Activated T-helper 17 cell treated with anti-CD3 and anti-CD28 coated beads, Interleukin-2, amount 50 U/mL, for 72 hours (primary cell): ENCODE measurements at places on chromosomes 5 and 9.

DNA sequence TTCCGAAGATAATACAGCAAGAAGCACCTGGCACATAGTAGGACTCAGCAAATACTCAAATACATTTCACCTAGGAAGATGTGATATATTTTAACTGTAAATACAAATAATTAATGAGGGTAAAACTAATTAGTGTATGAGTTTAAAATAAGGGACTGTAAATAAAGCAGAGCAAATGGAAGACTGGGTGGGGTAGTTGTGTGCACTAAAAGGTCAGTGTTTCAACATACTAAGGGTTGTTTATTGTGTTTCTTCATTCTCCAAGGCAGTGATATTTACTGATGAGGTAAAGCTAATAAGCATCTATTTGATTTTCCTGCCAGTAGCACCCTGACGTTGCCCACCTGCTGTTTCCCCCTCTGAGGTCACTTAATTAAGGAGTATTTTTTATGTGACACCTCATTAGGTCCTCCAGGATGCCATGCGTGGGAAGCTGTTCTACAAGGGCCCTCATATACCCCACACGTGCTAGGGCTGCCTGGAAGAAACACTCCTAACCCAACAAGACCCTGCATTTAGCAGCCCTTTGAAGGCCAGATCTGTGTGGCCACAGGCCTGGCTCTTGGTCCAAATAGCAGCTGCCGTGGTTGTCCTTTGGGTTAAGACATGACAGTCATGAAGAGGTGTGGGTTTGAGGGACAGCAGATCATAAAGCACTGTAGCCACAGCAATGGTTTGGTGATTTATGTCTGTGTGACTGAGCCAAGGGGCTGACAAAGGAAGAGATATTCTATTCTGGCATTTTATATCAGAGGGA is 97.5 kb upstream of the RPS23 start:
- ATAC-seq, result no peak

DNA sequence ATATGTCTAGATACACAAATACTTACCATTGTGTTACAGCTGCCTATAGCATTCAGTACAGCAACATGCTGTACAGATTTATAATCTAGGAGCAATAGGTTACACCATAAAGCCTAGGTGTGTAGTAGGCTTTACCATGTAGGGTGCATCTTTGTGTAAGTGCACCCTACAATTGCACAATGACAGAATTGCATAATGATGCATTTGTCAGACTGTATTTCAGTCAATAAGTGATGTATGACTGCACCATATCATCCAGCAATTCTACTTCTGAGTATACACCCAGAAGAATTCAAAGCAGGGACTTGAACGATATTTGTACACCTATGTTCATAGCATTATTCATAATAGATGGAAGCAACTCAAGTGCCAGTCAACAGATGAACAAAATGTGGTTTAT is 100.4 kb upstream of the SLC44A1 start:
- no peak for ATAC-seq

DNA sequence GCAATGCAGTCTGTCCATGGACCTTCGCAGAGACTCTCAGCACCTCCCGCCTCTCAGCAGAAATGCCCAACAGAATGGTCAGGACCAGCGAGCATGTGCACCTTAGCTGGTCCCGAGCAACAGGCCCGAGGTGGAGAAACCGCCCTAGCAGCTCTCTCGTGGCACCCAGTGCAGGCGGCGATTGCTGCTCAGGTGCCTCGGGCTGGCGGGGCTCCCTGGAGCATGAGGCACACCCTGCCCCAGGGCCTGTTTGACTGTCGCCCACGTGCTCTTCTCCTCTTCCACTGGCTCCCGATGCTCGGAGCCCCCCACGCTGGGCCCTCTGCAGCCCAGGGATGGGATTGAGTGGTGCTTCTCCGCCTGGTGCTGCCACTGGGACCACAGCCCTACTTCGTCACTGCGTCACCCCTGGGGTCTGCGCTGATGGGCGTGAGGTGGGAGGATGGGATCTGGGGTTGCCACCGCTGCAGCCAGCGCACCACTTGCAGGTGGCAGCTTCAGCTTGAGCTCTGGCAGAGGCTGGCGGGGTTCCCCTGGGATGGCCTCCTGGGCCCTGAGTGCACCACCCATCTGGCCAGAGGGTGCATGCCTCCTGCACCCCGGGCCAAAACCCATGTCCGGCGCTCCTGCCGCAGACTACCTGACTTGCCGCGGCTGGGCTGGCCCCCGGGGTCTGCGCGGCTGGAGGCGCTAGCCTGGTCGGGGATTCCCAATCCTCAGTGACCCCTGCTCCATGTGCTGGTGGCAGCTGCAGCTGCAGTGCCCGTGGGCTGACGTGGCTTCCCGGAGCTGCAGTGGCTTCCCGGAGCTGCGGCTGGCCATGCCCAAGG is 244.2 kb downstream of the FOXD4L6 start:
- ATAC-seq, result no peak

GRCh38 chr5:145775893-145776444 is 59.2 kb downstream of the PRELID2 start:
- ATAC-seq, result no peak

- ATAC-seq, result no peak
Observed at GRCh38 chr9:82513242-82513751, 524.7 kb downstream of the SPATA31D1 start.

DNA sequence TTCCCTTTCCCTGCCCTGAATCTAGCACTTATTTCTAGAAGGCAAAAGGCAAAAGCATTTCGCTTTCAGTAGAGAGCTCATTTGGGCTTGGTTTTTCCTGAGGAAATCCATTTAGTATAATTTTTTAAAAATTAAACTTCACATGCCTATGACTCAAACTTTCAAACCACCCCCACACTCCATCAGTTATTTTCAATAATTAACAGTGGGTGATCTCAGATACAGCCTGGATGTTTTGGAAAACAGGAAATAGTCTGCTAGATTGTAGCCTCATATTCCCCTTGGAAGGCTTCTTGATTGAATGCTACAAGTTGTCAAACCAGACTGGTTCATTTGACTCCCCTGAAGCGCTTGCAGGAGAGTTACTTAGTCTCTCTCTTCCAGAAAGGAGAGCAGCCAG is 40.6 kb downstream of the SEMA5A start:
- no peak for ATAC-seq

DNA sequence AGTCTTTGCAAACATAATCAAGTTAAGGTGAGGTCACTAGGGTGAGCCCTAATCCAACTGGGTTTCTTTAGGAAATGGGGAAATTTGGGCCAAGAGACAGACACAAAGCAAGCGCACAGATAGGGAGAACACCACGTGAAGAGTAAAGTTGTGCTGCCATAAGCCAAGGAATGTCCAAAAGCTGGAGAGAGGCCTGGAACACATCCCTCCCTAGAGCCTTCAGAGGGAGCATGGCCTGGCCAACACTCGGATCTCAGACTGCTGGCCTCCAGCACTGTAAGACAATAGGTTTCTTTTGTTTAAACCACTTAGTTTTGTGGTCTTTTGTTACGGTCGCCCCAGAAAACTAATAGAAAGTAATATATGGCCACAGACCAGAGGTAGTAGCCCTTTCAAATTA is 8.1 kb upstream of the ROR2 start:
- no peak for ATAC-seq

DNA sequence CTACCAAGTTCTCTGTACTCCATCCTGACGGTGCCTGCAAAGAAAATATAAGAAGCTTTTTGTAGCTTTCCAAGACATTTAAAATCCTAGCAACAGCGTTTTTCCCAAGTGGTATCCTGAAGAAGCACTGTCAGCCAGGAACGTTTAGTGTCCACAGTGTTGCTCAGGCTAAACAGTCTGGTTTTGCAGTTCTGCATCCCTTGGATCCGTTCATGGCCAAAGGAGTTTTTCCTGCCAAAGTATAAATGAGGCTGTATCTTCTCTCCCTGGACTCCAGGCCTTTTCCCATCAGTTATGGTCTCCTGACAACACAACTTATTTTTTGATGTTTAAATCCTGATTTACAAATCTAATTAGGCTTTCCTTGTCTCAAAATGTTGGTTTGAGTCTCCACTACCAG is 925.8 kb downstream of the TLE1 start:
- ATAC-seq, result no peak

GRCh38 chr5:157520911-157521703 is 54.5 kb downstream of the ADAM19 start:
- ATAC-seq, result no peak

- no peak for ATAC-seq
Observed at GRCh38 chr5:172646716-172647285, 5.7 kb downstream of the NEURL1B start.
